ENCODE measurements at places on chromosomes 3 and 15.

DNA sequence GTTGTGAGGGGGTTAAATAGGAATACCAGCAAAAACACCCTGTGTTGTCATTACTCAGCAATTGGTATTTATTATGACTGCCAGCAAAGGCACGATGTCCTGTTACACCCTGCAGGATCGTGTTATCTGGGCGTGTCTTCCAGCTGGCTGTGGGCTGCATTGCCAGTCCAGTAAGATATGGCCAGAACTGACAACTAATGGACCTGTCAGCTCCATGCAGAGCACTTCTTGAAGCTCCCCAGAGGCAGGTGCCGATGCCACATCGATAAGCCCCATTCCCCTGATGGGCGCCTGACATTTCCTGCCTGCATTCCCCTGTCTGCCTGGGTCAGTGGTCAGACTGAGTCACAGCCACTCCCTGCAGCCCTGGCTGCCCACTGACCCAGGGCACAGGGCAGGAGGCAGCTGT is 79.7 kb upstream of the RASGRF1 start:
- H3K4me3 ChIP-seq, result no peak overlapping the region
- H3K27me3 ChIP-seq, result no peaks in the 10 kb centered on the region
- DNase-seq, result no peak

GRCh38 chr3:123158330-123158729 is 43.4 kb upstream of the SEC22A start:
- H3K27me3 ChIP-seq, result no peaks in the 10 kb centered on the region
- H3K36me3 ChIP-seq, result no peaks in the 10 kb centered on the region
- H3K27ac ChIP-seq, result no peak overlapping the region
- no peak overlapping the region for H3K4me3 ChIP-seq
- no peak for DNase-seq

- no peak for DNase-seq
- H3K36me3 ChIP-seq, result no peaks in the 10 kb centered on the region
Measured at GRCh38 chr3:49001155-49001554, 6.0 kb upstream of the WDR6 start.

- H3K4me3 ChIP-seq, result no peak overlapping the region
- no peak overlapping the region for H3K27ac ChIP-seq
- H3K36me3 ChIP-seq, result no peaks in the 10 kb centered on the region
Measured at GRCh38 chr15:82662641-82663040, 15.5 kb upstream of the CPEB1 start.

- H3K4me3 ChIP-seq, result no peak overlapping the region
- no peaks in the 10 kb centered on the region for H3K36me3 ChIP-seq
- no peak overlapping the region for H3K27ac ChIP-seq
- no peak for DNase-seq
- no peaks in the 10 kb centered on the region for H3K27me3 ChIP-seq
- no peaks in the 10 kb centered on the region for H3K4me1 ChIP-seq
Measured at GRCh38 chr3:21542656-21543379, 208.2 kb downstream of the ZNF385D start.

DNA sequence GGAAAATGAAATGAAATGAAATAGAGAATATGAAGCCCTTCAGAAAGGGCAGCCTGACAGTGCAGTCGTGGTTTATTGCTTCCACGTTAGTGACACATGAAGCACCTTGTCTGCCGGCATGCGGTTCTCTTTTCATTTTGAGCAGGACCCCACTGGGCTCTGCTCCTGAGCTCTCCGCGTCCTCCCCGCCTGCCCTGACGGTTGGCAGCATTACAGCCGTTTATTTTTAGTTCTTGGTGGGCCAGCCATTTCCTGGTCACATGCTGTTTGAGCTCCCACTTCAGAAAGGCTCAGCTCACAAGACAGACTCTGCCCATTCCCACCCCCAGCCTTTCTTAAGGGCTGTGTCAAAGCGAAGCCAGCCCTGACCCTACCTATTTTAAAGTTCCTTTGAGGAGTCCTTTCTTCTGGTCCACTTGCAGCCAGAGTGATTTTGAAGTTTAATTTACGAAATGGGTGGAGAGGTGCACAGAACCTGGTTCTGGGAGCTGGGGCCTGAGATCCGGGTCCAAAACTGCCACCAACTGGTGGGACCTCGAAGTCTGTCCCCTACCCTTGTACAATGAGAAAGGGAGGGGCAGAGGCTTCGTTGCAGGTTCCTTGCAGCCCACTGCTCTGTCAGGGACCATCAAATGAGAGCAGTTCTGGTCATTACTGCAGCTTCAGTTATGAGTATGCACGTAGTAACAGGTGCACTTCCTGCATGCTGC is 60.1 kb downstream of the MGLL start:
- H3K27me3 ChIP-seq, result no peaks in the 10 kb centered on the region
- no peak overlapping the region for H3K4me3 ChIP-seq
- DNase-seq, result no peak
- peak overlapping the region; percentile 29 for H3K27ac ChIP-seq
- no peaks in the 10 kb centered on the region for H3K36me3 ChIP-seq
- peaks cover 65% of the 10 kb centered on the region for H3K4me1 ChIP-seq

DNA sequence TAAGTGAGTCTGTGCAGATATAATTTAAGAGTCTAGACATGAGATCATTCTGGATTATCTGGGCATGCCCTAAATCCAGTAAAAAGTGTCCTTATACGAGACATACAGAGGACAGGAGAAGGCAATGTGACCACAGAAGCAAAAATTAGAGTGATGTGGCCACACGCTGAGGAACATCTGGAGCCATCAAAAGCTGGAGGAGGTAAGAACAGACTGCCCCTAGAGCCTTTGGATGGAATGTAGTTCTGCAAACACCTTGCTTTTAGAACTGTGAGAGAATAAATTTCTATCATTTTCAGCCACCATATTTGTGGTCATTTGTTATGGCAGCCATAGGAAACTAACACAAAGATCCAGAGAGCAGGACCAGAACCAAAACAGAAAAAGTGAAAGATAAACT is 41.0 kb downstream of the CD200 start:
- H3K4me3 ChIP-seq, result no peak overlapping the region
- H3K36me3 ChIP-seq, result no peaks in the 10 kb centered on the region
- DNase-seq, result no peak
- no peaks in the 10 kb centered on the region for H3K27me3 ChIP-seq
- H3K27ac ChIP-seq, result no peak overlapping the region

- no peaks in the 10 kb centered on the region for H3K27me3 ChIP-seq
- H3K4me1 ChIP-seq, result no peaks in the 10 kb centered on the region
- H3K36me3 ChIP-seq, result no peaks in the 10 kb centered on the region
- H3K4me3 ChIP-seq, result no peak overlapping the region
Measured at GRCh38 chr3:151863611-151864010, 9.8 kb upstream of the SUCNR1 start.

DNA sequence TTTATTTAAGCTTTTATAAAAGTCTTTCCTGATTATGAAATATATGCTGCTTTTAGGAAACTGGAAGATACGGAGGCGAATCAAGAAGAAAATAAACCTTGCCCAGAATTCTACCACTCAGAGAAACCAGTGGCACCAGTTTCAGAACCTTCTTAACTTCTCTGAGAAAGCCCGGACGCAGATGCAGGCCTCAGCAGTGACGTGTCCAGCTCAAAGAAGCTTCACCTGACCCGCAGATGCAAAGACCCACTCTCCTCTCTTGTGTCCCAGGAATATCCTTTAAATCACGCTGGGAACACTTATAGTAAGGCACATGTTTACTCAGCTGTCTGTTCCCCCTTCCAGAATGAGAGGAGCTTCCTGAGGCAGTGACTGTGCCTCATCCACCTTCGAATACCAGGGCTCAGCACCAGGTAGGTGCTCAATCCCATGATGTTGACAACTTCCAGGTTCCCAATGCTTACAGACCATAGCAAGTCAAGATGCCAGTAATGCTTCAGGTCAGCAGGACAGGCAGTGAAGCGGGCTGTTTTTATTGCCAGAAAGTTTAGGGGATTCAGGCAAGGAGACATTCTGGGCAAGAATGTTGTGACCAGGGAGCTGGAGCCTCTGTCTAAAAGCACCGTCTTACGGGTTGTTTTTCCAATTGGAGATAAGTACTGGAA is 39.9 kb upstream of the LDHAL6B start:
- no peaks in the 10 kb centered on the region for H3K4me1 ChIP-seq
- H3K27ac ChIP-seq, result no peak overlapping the region
- H3K36me3 ChIP-seq, result no peaks in the 10 kb centered on the region
- no peaks in the 10 kb centered on the region for H3K27me3 ChIP-seq
- no peak overlapping the region for H3K4me3 ChIP-seq

- no peaks in the 10 kb centered on the region for H3K36me3 ChIP-seq
- no peak overlapping the region for H3K4me3 ChIP-seq
- H3K27ac ChIP-seq, result no peak overlapping the region
Measured at GRCh38 chr3:126116526-126116925, 32.6 kb upstream of the SLC41A3 start.
